CD4-positive, alpha-beta memory T cell (primary cell): ENCODE measurements at places on chromosomes 3 and 15.

- no peak for DNase-seq
Observed at GRCh38 chr15:58951388-58952007, 18.0 kb upstream of the SLTM start.

DNA sequence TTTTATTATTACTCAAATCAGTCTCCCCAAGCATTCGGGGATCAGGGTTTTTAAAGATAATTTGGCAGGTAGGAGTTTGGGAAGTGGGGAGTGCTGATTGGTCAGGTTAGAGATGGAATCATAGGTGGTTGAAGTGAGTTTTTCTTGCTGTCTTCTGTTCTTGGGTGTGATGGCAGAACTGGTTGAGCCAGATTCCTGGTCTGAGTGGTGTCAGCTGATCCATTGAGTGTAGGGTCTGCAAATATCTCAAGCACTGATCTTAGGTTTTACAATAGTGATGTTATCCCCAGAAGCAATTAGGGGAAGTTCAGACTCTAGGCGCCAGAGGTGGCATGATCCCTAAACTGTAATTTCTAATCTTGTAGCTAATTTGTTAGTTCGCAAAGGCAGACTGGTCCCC lies 20.6 kb upstream of the TRANK1 start:
- DNase-seq, result no peak

DNA sequence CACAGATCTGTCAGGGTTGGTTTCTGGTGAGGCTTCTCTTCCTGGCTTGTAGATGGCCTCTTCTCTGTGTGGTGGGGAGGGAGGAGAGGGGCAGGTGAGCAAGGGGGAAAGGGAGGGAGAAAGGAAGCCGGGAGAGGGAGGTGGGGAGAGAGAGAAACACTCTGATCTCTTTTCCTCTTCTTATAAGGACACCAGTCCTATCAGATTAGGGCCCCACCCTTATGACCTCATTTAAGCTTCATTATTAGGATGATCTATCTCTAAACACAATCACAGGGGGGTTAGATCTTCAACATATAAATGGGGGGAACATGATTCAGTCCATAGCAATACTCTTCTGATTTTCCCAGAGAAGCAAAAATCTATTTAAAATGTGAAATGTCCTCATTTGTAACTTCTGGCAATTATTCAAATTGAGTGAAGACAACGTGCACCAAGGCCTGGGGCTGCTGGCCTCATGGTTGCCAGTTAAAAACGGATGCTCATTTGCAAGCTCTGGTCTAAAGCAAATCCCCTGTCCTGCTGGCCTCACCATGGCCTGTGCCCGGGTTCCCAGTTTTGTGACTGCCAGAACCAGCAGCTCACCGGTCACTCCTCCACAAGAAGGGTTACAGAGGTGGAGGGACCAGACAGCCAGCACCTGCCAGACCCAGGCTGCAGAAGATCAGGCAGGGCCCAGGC lies 8.3 kb downstream of the POMGNT2 start:
- no peak for DNase-seq

DNA sequence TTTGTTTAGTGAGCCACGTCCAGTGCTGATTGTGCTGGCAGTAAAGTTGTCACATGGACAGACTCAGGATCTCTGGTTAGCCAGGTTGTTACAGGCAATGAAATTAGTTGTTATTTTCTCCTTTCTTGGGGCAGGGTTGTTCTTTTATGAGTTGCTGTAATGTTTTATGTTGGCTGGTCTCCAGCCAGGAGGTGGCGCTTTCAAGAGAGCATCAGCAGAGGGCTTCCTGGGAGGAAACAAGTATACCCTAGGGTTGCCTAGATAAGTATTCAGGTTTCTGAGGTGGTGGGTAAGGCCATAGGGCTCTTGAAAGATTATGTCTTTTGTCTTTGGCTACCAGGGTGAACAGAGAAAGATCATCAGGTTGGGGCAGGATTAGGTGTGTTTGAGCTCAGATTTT lies 14.5 kb upstream of the CFAP20DC start:
- no peak for DNase-seq

DNA sequence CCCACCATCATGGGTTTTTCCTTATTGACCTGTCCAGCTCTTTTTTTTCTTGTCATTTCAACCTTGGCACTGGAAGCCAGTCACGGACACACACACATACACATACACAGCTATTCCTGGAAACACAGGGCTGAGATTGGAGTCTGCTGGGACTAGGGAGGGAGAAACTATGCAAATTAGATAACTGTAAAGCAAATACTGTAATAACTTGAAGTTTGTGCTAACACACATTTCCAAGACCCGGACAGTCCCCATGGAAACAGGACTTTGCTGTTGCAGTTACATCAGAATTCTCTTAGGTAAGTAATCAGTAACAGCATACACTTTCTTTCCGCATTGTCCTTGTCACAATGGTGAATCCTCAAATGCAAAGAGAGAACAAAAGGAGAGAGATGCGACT lies 304.4 kb downstream of the KBTBD8 start:
- DNase-seq, result no peak

- DNase-seq, result no peak
Observed at GRCh38 chr3:153129866-153130265, 32.2 kb upstream of the RAP2B start.

DNA sequence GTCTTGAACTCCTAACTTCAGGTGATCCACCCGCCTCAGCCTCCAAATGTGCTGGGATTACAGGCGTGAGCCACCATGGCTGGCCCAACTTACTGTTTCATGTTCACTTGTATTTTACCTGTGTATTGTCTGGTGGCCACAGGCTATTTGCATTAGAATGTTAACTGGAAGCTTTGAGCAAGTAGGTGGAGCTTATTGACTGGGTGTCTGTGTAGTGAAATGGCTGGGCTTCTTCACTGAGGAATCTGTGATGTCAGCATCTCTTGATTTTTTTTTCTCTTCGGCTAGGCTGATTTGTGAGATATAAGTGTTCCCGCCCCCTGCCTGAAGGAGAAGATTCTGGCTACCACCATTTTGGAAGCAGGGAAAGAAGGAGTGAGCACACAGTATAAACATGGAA lies 237.8 kb upstream of the PEX5L start:
- DNase-seq, result no peak

GRCh38 chr3:123090728-123091531 lies 24.1 kb downstream of the PDIA5 start:
- no peak for DNase-seq

- DNase-seq, result no peak
Observed at GRCh38 chr3:64187065-64187959, 38.0 kb downstream of the PRICKLE2 start.

GRCh38 chr3:150077581-150078247 lies 107.0 kb upstream of the PFN2 start:
- no peak for DNase-seq

GRCh38 chr3:193982258-193982659 lies 153.7 kb upstream of the HES1 start:
- DNase-seq, result no peak

- no peak for DNase-seq
Observed at GRCh38 chr3:171458864-171459136, 1.4 kb downstream of the TNIK start.

DNA sequence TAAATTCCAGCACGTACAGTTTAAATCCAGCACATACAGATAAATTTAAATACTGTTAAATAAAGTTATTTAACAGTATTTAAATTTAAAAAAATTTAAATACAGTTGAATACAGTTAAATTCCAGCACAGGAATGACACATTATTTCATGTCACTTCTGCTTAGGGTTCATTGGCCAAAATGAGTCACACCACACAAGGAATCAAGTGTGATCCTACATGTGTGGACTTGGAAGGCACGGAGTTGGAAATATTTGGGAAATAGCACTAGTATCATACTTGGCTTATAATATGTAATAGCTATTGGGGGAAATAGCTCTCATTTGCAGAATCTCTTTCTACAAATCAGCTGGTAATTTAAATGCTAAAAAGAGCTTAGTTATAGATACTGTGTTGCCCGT lies 10.6 kb downstream of the RAB7A start:
- no peak for DNase-seq

GRCh38 chr3:42852441-42852840 lies 23.2 kb downstream of the CYP8B1 start:
- DNase-seq, result no peak

- DNase-seq, result peak; percentile 76
Observed at GRCh38 chr3:50503504-50504342, at the start of gene CACNA2D2. Gene CACNA2D2 (minus strand): TSS chr3:50503634. CDS start chr3:50503423, 211 bp downstream.

GRCh38 chr3:142086581-142087090 lies 62.7 kb downstream of the TFDP2 start:
- DNase-seq, result no peak

DNA sequence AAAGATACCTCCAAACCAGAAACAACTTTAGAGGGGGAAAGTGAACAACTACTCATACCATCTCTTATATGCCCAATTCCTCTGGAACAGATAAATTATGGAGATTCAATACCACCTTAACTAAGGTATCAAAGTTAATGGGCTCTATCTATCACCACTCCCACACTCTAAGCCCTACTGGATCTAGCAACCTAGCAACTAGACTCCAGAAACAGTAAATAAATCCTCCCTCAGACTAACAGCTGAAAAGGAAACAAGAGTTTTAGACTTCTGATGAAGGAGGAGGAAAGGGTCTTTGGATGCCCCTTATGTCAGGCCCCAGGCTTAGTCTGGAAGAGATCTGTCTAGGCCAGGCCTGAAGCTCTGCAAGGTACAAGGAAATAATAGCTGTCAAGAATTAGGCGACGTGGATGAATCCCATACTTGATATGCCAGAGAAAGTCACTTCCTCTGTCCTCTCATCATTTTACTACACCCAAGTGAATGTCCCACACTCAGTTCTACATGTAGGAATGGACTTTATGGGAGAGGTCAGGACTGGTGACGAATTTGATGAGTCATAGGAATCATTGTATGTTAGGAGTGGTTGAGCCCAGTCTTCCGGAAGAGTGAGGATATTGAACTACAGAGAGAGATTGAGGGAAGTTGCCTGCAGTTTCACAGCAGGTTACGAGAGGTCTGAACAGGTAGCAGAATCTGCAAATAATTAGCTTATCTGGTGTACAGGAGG lies 113.8 kb downstream of the AKAP13 start:
- DNase-seq, result peak; percentile 59

- DNase-seq, result no peak
Observed at GRCh38 chr3:14534516-14535191, 5.5 kb downstream of the GRIP2 start.

DNA sequence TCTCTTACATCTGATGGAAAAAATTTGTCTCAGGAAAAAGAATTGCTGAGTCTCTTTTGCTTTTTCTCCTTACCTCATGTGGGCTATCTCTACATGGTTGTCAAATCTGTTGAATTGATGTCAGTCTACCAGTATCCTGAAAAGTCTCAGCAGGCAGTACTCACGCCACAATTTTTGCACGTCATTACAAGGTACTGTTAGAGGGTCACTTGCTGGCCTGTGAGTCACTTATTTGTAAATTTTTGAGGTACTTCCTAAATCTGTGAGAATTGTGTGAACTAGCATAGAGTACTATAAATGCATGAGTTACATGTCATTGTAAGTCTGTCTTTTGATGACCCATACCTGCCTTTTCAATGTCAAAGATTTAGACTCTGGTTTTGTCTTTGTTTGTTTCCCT lies 15.9 kb downstream of the HPS3 start:
- no peak for DNase-seq

GRCh38 chr3:14289590-14290461 lies 111.2 kb downstream of the LSM3 start:
- DNase-seq, result no peak
